ENCODE measurements at places on chromosomes 7 and 10.
A peak's percentile ranks its signal among the peaks of the same experiment; 100 is the strongest.

GRCh38 chr10:78514459-78514858, 480.8 kb downstream of the RPS24 start:
- DNase-seq: no peak

DNA sequence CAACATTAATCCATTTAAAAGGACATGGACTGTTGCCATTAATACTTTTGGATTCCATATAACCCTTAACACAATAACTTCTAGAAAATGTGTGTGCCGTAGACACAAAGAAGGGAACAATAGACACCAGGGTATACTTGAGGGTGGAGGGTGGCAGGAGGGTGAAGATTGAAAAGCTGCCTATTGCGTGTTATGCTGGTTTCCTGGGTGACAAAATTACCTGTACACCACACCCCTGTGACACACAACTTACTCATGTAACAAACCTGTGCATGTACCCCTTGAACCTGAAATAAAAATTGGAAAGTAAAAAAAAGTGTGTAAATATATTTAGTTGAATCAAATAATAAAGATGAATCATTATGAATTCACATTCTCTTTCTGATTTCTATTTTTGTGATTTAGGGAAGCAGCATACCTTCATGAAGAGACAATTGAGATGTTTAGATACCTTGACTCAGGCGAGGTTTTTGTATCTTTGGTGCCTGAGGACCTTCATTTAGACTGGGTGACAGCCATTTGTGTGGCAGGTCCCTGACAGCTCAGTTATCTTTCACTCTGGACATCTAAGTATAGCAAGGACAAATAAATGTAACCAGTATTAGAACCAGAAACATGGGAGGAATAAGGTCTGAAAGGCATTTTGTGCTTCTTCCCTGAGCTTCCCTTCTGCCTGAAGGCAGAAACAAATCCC, 28.7 kb downstream of the GIMAP8 start:
- no peak for DNase-seq

GRCh38 chr10:71797533-71798307, 24.4 kb upstream of the VSIR start:
- no peak for DNase-seq

DNA sequence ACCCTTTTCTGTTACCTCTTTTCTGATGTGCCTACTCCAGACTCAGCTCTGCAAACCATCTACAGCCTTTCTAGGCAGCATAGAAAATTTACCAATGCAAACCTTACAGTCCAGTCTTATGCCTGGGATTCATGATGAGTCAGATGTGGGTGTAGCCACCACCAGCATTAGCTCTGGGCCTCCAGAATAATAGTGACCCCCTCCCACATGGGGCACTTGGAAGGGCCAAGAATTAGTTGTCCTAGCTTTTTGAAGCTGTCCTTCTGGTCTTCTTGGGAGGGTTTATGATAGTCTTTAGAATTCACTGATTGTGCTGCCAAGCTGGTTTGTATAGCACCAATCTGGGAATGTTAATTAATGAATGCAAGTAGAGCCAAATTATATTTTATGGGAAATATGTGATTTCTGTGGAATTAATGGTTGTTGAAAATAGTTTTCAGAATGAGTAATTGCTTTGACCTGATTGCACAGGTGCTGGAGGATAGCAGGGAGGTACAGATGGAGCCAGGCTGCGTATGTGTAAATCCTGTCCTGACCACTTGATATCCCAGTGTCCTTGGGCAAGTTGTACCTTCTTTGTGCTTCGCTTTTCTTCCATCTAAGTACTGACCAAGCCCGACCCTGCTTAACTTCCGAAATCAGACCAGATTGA, 94.8 kb downstream of the CPED1 start:
- no peak for DNase-seq

DNA sequence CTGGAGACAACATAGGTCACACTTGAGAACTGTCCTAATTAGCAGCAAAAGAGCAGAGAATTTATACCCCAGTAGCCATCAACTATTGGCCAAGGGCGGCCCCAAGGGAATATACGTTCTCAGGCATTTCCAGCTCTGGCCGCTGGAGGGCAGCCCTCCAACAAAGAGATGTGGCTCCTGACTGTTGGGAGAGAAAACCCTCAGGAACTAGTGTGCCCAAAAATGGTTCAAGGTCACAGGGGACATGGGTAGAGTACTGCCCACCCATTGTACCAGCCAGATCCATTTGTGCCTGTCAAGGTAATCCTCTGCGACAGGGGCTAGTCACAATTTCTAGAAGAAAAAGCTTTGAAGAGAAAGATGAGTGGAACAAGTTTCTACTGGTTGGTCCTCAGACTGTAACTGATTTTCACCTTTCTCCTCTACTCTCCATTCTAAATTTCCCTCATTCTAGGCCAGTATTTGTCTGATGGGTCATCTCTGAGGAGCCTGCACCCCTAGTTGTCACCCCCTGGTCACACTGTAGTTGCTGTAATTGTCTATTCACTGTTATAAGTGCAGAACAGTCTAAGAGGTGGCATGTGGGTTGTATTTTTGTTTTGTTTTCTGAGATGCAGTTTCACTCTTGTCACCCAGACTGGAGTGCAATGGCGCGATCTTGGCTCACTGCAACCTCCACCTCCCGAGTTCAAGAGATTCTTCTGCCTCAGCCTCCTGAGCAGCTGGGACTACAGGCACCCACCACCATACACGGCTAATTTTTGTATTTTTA, 14.7 kb upstream of the C7orf33 start:
- DNase-seq: peak; percentile 83

DNA sequence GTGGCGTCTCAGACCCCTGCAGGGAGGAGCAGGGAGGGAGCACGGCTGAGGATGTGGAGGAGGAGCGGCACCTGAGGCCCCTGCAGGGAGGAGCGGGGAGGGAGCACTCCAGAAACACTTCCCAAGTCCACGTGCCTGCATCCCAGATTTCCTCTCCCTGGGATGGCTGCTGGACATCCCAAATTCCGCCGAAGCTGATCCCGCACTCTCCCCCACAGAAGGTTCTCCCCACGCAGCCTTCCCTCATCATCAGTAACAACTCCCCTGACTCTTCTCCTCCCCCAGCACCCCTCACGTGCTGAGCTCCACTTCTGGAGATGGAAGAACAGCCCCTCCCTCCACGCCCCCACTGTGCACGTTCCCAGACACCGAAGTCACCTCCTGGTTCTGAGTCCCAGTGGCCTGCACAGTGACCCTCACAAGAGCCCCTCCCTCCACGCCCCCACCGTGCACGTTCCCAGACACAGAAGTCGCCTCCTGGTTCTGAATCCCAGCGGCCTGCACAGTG, 17.8 kb upstream of the FOXL3 start:
- DNase-seq: no peak

GRCh38 chr7:146314962-146315361, 198.4 kb downstream of the CNTNAP2 start:
- no peak for DNase-seq

GRCh38 chr10:95352684-95353083, 61.9 kb upstream of the PDLIM1 start:
- no peak for DNase-seq

DNA sequence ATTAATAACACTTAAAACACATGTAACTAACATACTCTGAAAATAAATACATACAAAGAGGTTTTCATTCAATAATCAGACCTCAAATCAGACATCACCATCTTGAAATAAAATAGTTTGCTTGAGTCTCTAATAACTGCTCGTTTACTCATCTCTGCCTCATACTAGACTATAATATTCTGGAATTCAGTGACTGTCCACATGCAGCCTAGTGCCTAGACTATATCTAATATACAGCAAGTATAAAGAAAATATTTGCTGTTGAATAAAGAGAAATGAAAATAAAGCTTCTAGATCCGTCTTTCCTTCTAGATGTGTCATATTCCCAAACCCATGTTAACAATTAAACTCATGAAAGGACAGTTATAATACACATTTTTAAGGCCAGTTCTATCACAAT, 236.3 kb upstream of the LRRN3 start:
- no peak for DNase-seq

- no peak for DNase-seq
Observed at GRCh38 chr7:51029131-51029530, 246.4 kb upstream of the GRB10 start.

DNA sequence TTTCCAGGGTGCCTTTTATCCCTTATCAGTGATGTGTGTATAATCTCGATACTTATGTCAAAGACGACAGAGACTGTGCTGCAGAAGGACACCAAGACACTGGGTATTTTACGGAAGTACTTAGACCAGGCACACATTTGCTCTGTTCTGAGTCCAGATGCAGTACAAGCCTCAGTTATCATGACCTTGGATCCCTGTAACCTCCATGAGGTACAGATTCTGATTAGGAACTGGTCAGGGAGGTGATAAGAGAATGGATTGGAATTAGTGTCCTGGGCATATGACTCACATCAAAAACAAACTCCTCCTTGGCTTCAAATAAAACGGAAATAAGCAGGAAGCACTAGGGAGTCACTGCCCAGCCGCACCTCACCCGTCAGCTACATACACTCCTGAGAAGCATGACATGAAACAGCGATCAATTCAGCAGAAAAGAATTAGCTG, 146.5 kb downstream of the SFMBT2 start:
- no peak for DNase-seq

GRCh38 chr7:113204415-113204814, 86.1 kb upstream of the SMIM30 start:
- DNase-seq: no peak

Measured in activated CD4-positive, alpha-beta T cell treated with anti-CD3 and anti-CD28 coated beads, Interleukin-2, amount 50 U/mL, for 48 hours (primary cell).